Activated CD8-positive, alpha-beta memory T cell treated with anti-CD3 and anti-CD28 coated beads, Interleukin-2, amount 50 U/mL, for 4 hours (primary cell): ENCODE measurements at places on chromosomes 1 and 21.

GRCh38 chr1:225450491-225451191 is 22.8 kb upstream of the LBR start:
- no peak for DNase-seq

- no peak for DNase-seq
Measured at GRCh38 chr1:66223681-66224080, 310.3 kb upstream of the SGIP1 start.

DNA sequence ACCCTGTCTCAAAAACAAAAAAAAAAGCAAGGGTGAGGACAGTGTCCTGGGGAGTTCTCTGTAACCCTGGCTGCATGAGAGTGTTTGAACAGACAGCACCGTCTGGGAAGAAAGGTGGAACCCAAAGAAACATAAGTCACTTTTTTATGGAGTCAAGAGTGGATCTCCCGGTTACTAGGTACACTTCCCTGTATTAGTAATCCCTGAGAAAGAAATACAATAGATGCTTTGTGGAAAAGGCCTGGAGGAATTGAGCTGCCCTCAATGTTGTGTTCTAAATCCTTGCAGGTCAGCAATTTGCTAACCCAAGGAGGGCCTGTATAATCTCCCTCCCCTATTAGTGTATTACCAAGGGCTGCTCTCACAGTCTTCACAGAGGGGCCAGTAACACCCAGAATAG is 16.6 kb downstream of the DEGS1 start:
- DNase-seq, result no peak

- DNase-seq, result no peak
Measured at GRCh38 chr21:42314616-42315295, 453 bp downstream of the TFF3 start.

DNA sequence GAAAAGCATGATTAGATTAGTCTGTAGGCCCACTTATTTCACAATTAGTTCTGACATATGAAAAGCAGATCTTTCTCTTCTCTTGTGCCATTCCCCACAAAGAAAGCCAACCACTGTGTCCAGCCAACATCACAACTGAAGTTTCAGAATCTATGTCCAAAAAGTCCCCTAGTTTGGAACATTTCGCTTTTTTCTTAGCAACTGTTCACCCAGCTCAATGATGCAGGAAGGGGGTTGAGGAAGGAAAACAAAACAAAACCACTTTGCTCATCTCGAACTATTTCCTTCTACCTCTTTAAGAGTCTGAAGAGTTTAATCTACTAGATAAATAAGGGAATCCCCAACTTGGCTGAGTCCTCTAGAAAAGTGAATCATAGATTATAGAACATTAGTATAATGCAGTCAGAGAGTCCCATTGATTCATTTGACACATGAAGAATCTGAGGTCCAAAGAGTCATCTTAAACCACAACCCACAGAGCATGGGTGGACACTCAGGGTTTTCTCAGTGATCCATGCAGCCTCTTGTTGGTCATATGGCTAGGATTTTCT is 159.3 kb upstream of the SGIP1 start:
- DNase-seq, result peak; percentile 19

GRCh38 chr1:222081859-222082258 is 340.0 kb upstream of the DUSP10 start:
- DNase-seq, result no peak

DNA sequence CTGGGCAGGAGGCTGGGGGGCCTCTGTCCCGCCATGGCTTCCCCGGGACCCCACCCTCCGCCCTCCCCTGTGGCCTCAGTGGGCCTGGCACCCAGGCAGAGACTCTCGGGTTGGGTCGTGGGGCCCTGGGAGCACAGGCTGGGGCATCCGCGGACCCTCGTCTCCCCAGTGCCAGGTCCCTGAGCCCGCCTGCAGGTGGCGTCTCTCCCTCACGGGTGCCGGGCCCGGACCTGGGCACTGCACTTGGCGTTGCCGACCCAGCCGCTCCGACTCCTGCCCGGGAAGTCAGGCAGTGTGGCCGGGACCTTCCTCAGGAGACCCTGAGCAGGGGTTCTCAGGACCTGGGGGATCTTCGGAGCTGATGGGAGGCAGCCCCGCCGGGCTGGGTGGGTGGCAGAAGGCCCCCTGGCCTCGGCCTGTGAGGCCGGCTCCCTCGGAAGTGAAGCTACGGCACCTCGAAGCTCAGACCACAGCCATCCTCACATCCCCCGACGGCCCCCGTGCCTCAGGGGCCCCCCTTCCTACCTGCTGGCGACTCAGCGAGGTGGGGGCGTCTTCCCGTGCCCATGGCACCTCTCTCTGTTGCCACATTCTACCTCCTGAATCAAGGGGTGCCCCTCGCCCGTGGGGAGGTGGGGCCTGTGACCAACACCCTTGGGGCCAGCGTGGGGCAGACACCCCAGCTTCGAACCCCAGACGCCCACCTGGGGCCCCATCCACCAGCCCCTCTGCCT is 6.4 kb upstream of the C1orf159 start:
- peak; percentile 88 for DNase-seq

- peak; percentile 41 for DNase-seq
Measured at GRCh38 chr1:162561616-162562469, at the start of gene UAP1. Gene UAP1, plus strand, starts transcription at chr1:162561722. Its CDS starts 4,347 bp downstream, at chr1:162566069.

- DNase-seq, result no peak
Measured at GRCh38 chr1:48080331-48081255, 83.4 kb upstream of the TRABD2B start.

DNA sequence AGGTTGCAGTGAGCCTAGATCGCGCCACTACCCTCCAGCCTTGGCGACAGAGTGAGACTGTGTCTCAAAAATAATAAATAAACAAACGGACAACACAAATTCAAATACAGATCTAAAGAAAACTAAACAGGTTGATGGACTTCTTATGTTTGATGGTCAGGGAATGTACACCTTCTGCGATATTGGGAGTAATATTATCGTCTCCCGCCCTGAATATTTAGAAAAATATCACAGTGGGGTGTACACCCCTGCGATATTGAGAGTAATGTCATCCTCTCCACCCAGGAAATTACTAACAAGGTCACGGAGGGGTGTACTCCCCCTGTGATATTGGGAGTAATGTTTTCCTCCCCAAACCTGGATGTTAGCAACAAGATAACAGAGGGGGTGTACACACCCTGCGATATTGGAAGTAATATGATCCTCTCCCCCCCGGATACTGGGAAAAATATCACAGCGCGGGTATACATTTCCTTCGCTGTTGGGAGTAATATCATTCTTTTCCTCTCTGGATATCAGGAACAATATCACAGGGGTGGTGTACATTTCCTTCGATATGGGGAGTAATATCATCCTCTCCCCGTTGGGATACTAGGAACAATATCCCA is 1.4 kb upstream of the CFAP298 start:
- no peak for DNase-seq

DNA sequence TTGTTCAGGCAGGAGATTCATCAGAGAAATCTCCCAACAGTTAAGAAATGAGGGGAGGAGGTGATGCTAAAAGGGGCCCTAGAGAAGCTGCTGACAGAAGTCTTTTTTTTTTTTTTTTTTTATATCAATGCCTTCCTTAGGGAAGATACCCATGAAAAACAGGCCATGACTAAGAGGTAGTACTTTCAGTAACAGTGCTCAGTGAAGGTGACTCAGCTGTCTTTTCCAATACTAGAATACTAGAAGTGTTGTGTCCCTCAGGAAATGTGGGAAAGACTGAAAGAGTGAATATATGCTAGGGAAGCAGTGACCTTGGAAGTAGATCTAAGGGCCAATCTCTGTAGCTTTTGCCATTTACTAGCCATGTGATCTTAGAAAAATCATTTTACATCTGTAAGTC is 52.4 kb upstream of the SLFNL1 start:
- DNase-seq, result no peak

- DNase-seq, result no peak
Measured at GRCh38 chr1:118136187-118136941, 48.7 kb downstream of the SPAG17 start.

DNA sequence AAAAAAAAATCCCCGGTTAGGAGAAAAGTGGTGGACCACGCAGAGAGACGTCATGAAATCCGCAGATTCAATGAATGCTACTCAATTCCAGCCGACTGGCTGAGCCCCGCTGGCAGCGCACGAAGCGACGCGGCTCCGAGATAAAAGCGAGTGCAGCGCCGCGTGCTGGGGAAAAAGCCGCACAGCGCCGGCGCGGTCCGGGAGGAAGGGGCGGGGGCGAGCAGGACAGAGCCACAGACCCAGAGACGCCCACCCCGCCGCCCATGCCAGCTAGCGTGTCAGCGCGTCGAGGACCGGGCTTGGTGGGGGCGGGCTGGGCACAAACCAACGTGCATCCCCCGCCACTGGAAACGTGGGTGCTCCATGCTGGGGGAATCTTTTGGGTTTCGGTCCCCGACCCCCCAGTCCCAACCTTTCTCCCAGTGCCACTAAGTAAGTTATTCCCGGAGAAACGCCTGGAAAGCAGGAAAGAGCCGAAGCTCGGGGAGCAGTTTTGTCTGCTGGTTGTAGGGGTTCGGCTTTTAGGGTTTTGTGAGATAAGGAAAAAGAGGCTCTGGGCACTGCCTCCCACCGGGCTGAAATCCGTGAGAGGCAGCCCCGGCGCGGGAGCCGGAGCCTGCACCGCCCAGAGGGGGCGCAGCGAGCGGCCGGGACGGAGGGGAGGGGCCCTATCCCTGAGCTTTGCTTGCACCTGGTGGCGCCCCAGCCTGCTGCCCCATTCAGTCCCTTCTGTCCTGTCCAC is at the start of gene KCNJ6:
KCNJ6 (minus strand) TSS at position 148 of the 742 bp plus-strand sequence. CDS start 75,775 bp downstream, outside the sequence.
- DNase-seq, result no peak

- peak; percentile 14 for DNase-seq
Measured at GRCh38 chr21:45004059-45004422, 64.2 kb downstream of the SLX9 start.

- no peak for DNase-seq
Measured at GRCh38 chr1:104456724-104457123, 707.0 kb downstream of the AMY1C start.

- DNase-seq, result no peak
Measured at GRCh38 chr21:35933466-35933865, 126.9 kb downstream of the SETD4 start.

DNA sequence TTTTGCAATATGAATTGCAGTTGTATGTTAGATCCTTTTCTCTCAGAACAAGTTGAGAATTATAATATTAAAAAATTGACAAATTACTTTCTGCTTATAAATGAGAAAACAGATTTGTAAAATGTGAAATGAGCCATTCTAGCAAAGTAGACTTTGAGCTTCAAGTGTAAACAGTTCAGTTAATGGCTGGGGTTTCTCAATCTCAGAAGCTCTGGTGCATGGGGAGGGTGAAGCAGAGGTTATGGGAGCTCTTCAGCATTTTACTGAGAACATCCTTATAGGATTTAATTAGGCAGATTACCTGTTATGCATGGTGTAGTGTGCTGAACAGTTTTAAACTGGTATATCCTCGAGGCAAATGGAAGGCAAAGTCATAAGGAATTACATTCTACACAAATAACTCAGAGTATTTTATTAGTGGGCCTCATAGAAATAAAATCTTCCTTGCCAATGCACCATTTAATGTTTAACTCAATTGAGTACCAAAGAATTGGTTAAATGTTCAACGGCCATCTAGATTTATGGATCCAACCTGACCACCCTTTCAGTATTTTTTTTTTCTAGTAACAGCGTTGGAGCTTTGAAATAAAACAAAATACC is 1143.6 kb upstream of the ADGRL2 start:
- DNase-seq, result no peak

- peak; percentile 58 for DNase-seq
Measured at GRCh38 chr1:156499842-156500542, 583 bp downstream of the MEF2D start.

DNA sequence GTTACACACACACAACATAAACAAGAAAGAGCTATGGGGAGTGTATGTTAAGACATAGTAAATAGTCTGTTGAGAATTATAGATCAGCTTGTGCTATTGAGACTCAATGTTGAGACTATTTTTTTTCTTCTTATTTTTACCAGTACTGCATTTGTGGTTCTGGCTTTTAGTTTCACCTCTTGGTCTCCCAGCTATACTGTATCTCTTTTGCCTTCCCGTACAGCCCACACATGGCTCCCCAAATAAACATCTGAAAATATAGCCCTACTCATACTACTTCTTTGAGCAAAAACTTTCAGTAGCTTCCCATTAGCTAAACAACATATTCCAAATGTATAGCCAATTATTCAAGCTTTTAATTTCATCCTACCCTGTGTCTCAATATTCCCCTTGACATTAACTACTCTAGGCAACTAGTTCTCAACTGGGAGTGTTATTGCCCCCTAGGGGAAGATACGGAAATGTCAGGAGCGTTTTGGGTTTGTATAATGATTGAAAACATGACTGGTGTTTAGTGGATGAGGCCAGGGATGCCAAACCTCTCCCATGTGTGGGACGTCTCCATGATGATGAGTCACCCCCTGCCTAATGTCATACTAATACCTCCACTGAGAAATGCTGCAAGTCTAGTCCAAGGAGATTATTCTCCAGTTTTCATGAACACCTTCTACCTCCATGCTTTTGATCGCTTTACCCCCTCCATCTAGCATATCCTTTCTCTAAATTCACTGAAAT is 6.8 kb downstream of the RPE65 start:
- DNase-seq, result no peak

DNA sequence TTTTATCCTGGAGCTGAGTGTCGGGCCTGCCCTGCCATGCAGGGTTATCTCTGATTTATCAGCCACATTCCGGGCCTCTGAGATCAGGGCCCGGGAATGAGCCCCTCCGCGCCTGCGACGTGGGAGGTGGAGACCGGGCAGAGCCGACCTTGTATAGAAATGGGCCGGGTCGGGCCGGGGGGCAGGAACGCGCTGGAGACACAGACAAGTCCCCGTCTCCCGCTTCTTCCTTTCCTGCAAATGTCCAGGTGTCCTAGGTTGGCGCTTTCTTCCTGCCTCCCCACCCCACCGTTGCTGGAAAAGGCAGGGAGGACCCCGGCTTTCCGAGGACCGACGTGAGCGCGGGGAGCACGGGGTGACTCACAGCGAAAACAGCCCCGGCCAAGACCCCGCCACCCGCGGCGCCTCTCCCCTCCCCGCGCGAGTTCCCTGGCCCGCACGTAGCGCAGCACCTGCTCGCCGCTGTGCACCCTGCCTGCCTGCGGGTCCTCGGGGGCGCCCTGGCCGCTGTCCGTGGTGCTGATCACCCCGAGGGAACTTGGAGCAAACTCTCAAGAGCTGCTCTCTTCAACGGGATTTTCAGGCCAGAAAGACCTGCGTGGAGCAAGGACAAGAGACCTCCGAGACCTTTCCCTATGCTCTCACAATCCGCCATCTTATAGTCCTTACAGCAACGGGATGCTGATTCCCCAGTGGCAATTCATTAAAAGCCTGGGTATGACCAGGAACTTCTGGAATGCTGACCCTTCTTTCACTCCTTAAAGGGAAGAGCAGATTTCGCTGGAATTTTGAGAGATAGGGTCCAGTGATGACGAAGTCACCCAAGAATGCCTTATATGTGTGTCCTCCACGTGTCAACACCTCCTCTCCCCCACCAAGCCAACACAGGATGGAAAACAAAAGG is 475 bp upstream of the NPPB start:
- DNase-seq, result peak; percentile 65

DNA sequence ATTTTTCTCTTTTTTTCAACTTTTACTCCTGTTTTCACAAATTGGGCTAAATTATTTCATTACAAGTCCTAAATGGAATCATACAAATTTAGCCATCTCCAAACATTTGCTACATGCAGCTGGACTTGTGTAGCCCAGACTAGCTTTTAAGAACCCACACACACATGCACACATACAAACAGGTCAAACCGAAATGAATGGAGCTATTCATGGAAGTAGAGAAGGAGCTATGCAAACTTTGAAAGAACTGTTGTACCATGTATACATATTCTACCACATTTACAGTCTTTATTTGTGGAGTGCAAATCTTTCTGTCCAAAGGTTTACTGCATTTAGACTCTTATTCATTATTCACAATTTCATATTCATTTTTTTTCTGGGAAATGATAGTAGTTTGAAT is 189.1 kb upstream of the RNPC3 start:
- no peak for DNase-seq
